ENCODE measurements at places on chromosomes 12 and 14.
A peak's percentile ranks its signal among the peaks of the same experiment; 100 is the strongest.

GRCh38 chr14:104639885-104640548 lies 35.4 kb upstream of the TMEM179 start:
- no peak for DNase-seq

GRCh38 chr14:64266239-64266638 lies 27.9 kb downstream of the ESR2 start:
- no peak for DNase-seq

GRCh38 chr12:113723631-113724030 lies 242.5 kb downstream of the RBM19 start:
- no peak for DNase-seq

- DNase-seq, result peak; percentile 14
These were observed at the start of gene SDSL for GRCh38 chr12:113422030-113422885. TSS of gene SDSL (plus strand) at chr12:113422380. CDS start at chr12:113427983, 5,603 bp downstream.

Measured in cortex of kidney (tissue), 1 donor.